ENCODE measurements at places on chromosomes 11 and 22.

DNA sequence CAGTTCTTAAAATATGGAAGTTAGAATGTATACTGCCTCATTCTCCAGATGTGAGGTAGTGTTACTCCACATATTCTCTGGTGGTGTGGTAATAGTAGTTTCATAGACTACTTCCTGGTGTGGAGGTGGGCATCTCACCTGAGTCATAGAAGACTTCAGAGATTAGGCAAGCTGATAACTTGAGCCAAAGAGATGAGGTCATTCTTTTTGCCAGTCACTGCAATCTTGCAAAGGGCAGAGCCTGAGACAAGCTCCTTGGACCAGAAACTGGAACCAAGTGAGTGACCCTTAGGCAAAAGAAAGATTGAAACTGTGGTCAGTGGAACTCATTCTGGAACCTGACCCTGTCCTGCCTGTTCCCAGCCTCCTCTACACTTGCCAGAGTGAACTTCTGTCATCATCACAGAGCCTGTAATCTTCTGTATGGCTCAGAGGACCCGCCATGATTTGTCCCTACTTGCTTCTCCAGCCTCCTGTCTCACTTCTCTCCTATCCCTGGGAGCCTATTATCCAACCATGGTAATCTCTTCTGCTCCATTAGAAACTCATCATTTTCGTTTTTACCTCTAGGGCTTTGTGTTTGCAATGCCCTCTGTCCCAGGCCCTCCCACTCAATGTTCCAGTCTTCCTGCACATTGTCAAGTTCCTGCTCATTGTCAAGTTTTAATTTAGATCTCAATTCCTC is 10.6 kb upstream of the CCDC83 start:
- DNase-seq = peak; percentile 29

GRCh38 chr22:27517361-27518155 is 284.0 kb downstream of the MN1 start:
- DNase-seq = no peak

DNA sequence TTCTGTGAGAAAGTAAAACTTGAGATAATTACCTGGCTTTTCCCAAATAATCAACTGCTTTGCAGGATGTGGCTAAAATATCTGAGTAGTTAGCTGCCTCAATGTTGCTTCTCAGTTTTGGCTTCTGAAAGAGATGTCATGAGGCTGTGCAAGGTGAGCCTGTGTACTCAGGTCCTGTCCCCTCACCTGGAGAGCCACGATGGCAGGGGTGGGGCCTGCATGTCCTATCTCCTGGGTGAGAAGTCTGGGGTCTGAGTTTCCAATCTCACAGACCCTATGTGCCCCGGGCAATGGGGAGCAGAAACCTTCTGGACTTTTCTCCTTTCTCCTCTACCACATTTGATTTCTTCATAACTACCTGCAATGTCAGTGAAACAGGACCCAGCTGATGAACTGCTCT is 338.6 kb upstream of the B3GAT1 start:
- DNase-seq = no peak

DNA sequence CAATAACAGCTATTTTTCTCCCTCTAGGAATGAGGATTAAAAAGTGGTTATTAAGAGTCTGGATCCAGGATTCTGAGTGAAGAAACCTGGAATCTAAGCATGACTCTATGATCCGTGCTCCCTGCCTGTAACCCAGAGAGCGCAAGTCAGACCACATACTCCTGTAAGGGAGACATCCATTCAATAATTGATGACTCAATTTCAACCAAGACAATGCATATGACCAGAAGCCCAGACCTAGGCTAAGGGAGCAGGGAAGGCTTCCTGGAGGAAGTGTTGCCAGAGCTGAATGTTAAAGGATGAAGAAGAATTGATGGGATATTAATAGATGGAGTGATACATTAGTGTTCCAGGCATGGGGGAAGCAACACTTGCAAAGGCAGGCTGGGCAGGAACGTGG is 13.8 kb upstream of the PAMR1 start:
- DNase-seq = no peak

DNA sequence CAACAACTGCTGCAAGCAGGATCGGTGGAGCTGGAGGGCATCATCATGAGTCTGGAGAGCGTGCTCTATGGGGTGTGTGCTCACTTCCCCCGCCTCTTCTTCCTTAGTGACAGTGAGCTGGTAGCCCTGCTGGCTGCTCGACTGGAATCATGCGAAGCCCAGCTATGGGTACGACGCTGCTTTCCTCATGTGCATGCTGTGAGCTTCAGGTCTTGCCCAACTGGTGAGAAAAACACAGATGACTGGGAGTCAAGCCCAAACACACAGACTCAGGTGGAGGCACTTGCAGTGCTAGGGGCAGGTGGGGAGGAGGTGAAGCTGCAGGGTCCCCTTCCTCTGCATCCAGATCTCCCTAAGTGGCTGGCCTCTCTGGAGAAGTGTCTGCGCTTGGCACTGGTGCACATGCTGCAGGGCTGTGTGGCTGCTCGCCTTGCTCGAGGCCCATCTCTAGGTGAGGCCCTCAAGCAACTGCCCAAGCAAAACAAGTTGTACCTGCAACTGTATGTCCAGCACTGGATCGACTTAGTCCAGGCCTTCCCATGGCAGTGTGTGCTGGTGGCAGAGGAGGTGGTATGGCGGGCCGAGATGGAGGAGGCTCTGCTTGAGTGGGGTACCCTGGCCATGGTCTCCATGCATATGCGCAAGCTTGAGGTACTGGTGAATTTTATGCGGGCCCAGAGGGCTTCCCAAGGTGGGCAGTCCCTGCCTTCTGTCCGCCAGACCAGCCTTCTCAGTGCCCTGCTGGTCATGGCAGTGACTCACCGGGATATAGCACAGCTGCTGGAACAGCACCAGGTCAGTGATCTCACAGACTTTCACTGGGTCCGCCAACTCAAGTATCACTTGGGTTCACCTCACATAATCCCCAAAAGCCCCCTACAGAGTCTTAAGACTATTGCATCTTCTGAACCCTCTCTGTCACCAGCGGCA is 48.1 kb downstream of the DNHD1 start:
- no peak for DNase-seq

- DNase-seq = no peak
Measured at GRCh38 chr11:85052636-85053035, 574.5 kb downstream of the DLG2 start.

DNA sequence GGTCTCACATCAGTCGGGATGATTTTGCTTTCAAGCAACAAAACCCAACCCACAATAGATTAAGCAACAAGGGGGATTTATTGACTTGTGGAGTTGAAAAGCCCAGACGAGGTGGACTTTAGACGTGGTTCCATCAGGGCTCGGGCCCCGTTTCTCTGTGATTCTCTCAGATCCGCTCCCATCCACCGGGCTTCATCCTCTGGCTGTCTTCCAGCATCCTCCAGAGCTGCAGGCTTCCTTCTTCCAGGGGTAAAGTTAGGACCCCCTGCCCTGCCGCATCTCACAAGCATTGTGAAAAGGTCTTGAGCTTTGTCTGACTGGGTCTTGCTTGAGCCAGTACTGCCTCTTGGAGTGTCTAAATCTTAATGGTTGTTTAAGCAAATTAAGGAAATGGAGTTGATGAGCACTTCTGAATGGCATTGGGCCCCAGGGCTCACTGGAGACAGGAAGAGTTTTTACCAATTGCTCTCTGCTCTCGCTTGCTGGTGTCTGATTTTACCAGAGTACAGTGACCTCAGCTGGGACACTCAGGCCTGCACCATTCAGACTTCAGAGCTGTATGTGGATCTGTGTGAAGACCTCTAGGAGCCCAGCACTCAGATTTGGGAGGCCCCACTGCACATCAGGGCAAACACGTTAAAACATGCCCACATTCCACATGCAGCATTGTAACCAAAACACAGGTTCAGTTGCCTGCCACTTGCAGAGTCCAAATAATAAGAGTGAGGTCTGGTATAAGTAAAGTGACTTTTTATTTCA is 13.5 kb upstream of the FTH1 start:
- no peak for DNase-seq

DNA sequence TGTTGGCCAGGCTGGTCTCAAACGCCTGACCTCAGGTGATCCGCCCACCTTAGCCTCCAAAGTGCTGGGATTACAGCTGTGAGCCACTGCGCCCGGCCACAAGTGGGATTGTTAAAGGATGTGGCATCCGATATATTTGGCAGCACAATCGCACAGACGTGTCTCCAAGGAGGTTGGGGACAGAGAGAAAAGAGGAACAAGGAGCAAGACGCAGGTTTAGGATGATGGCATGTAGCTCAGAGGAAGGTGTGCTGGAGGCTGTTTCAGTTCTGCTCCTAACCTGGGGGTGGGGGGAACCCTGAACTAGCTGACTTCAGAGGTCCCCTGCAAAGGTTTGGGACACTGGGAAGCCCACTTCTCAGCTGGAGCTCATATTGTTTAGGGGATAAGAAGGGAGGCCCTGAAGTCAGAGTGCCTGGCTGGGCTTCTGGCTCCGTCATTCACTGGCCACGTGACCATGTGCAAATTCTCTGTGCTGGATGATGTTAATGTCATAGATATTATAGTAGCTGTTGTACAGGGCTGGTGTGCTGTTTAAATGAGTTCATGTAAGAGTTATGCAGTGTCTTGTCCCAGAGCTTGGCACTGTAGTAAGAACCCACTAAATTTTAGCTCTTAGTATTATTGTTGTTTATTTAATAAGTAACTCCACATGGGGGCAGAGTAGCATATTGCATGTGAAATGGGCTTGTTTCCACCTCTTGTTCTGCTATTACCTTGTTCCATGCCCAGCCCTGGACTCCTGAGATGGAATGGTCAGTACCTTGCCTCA is 129.7 kb downstream of the ST3GAL4 start:
- DNase-seq = peak; percentile 52

DNA sequence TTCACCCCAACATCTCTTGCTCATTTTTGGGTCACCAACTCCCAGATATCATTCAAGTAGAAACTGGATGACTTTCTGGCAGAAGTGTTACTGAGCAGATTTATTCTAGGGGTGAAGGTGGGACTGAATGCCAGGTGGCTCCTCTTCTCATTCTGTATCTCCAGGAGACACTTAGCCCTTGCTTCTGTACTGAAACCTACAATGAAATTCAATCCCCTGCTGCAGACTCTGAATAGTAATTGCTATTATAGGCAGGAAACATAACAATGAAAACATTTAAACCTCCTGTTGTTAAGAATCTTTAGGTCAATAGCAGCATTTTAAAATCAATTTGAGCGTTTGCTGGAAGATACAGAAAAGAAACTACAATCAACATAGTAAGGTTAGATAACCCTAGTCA is 879.4 kb upstream of the TENM4 start:
- no peak for DNase-seq

DNA sequence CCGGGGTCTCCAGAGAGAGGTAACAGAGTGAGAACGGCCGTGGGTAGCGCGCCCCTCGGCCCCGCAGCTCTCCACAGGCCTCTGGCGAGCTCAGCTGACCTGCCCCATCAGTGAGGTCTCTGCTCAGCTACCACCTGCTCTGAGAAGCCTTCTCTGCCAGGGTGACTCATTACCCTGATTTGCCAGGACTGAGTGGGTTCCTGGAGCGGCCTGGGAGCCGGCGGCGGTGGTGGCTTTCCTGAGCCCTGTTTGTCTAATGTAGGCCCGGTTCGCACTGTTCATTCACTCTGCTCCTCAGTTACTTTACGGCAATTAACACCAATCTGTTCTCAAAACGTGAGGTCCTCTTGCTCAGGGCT is 351.0 kb upstream of the B3GAT1 start:
- DNase-seq = no peak

GRCh38 chr11:112724496-112724790 is 236.8 kb upstream of the NCAM1 start:
- DNase-seq = no peak

- DNase-seq = no peak
Measured at GRCh38 chr22:22203048-22203971, 41.3 kb upstream of the VPREB1 start.

DNA sequence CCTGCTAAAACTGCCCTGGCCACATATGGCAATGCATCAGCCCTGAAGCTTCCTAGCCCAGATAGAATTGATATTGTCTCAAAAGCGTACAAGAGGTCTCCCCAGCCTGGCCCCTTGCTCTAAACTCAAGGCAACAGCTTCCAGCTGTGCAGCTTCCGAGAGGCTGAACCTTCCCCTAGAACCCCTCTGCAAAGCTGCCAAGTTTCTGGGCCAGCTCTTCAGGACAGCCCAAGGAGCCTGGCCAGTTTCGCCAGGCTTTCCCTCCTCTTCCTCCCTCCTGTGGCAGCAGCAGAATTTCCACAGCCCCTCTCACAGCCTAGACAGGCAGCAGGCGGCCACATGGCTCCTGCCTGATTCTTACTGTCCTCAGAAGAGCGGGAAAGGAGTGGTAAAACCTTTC is 34.5 kb downstream of the NUMA1 start:
- DNase-seq = no peak

DNA sequence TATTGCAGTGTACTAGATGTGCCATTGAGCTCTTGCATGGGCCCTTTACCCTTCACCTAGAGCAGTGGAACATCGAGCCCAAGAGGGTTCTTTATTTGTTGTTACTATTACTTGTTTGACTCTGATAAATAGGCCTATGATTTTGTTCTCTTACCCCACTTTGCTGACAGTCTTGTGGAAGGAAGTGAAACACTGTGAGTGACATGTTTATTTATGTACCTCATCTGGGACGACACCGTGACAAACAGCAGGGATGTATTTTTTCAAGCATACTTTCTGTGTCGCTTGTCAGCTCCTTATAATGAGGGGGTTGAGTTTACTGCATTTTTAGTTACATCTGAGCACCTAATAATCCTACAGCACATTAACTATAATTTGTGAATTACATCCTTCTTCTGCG is 1010.3 kb upstream of the TENM4 start:
- DNase-seq = no peak

DNA sequence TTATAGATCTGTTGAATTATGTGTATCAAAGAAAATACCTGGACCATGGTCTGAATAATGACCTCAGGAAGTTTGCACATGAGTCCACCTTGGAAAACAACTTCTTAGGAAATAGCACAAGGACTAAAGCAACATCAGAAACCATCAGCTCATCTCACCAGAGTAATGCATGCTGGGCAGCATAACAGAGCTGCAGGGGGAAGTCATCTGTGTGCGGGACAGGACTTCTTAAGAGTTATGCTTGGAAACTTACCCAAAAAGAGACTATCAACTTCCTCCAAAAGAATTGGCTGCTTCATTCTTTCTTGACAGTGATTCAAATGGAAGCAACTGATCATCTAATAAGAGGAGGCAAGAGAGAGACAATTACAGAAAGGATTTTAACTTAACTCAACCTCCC is 2.5 kb downstream of the OR56B4 start:
- DNase-seq = no peak

DNA sequence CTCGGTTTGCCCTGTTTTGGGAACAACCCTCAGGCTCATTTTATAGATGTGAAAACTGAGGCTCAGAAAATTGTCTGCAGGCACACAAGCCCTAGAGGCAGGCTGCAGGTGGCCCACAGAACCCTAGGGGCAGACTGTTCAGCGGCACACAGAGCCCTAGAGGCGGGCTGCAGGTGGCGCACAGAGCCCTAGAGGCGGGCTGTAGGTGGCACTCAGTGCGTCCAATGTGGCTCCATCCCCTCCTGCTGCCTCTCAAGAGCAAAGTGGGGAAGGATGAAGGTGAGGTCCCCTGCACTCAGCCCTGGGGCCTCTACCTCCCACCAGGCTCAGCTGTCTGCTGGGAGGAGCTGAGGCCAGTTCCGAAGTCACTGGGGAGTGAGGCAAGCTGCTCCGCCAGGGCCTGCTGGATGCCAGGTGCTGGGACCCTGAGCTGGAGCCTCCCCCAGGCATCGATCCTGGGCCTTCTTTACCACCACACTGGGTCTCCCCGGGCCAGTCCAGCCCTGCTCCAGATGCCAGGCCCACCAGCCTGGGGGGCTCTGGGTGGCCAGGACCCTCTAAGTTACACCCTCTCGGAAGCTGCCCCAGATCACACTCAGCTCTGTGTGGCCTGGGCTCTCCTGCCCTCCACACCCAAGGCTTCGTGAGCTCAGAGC is 2.3 kb downstream of the ACY3 start:
- DNase-seq = no peak

- DNase-seq = no peak
Measured at GRCh38 chr11:78372114-78372768, 45.4 kb downstream of the GAB2 start.

- DNase-seq = no peak
Measured at GRCh38 chr11:86251345-86251744, 6.8 kb downstream of the EED start.
